Heart right ventricle (tissue), 16 donors: ENCODE measurements at places on chromosomes 11 and 22. TPM values are rescaled to one million over a fixed set of nuclear protein-coding genes. Genes with fewer than 3 reads are reported as not detected.
A peak's percentile ranks its signal among the peaks of the same experiment; 100 is the strongest.

The MYRF gene
- polyA plus RNA-seq = 0.16 TPM

The GPR83 gene
- polyA plus RNA-seq = 0.15 TPM

The HPX gene
- polyA plus RNA-seq = 0.73 TPM

The AIFM3 gene
- 0.29 TPM for polyA plus RNA-seq

The LGR4 gene
- polyA plus RNA-seq = 16.8 TPM

- peaks cover 18% of the 10 kb centered on the region for H3K4me1 ChIP-seq
- no peak overlapping the region for H3K27ac ChIP-seq
- DNase-seq = no peak
- no peaks in the 10 kb centered on the region for H3K27me3 ChIP-seq
- no peak overlapping the region for H3K4me3 ChIP-seq
- peaks cover 100% of the 10 kb centered on the region for H3K36me3 ChIP-seq
Measured at GRCh38 chr11:34454308-34455032, 15.7 kb downstream of the CAT start.

- H3K36me3 ChIP-seq = no peaks in the 10 kb centered on the region
- no peaks in the 10 kb centered on the region for H3K4me1 ChIP-seq
- no peak for DNase-seq
- H3K4me3 ChIP-seq = no peak overlapping the region
Measured at GRCh38 chr11:41018224-41018623, 441.2 kb downstream of the LRRC4C start.

DNA sequence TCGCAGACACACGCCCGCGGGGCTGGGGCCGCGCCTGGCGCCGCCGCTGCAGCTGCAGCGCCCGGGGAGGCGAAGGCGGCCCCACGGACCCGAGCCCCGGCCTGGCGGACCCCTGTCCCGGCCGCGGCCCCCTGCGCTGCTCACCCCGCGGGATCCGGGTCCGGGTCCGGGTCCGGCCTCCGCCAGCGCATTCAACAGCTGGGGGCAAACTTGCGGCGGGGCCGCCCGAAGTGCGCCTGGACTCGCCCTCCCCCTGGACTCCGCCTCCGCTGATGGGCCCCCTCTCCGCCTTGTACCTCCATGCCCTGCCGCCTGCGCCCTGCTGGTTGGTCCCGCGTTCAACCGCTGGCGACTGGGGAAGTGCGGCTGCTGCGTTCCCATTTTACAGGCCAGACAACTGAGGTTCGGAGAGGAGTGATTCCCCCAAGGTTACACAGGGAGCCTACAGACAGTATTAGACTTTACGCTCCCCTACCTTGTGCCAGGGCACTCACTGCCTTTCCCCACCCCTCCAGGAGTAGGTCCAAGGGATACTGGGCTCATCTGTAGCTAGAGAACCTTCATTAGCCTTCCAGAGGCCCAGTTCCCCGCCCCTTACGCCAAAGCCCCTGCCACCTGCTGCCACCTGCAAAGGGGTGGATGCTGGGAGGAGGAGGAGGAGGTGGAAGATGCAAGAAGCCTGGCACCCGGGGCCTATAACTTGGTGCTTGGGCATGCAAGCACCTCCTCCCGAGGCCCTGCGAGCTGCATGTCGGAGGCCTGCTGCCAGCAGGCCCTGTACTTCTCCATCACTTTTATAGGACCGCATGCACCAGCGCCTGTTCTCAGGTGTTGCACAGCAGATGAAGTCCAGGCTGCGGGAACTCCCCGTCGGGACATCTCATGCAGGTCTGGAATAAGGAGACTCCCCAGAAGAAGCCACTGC, 694 bp upstream of the ELFN2 start:
- peak overlapping the region; percentile 49 for H3K4me3 ChIP-seq
- no peak for DNase-seq
- no peak overlapping the region for H3K27ac ChIP-seq
- H3K36me3 ChIP-seq = no peaks in the 10 kb centered on the region
- H3K4me1 ChIP-seq = no peaks in the 10 kb centered on the region

GRCh38 chr22:22710719-22711531, 66.5 kb downstream of the GGTLC2 start:
- H3K27ac ChIP-seq = no peak overlapping the region
- H3K4me1 ChIP-seq = no peaks in the 10 kb centered on the region
- H3K4me3 ChIP-seq = no peak overlapping the region
- H3K36me3 ChIP-seq = no peaks in the 10 kb centered on the region

- no peaks in the 10 kb centered on the region for H3K4me1 ChIP-seq
- DNase-seq = no peak
- no peak overlapping the region for H3K27ac ChIP-seq
- H3K27me3 ChIP-seq = no peaks in the 10 kb centered on the region
Measured at GRCh38 chr22:32985899-32986765, 72.0 kb downstream of the SYN3 start.

GRCh38 chr11:99371257-99371656, 350.5 kb downstream of the CNTN5 start:
- no peak for DNase-seq
- no peak overlapping the region for H3K27ac ChIP-seq
- H3K36me3 ChIP-seq = no peaks in the 10 kb centered on the region
- H3K4me3 ChIP-seq = no peak overlapping the region

- H3K4me3 ChIP-seq = no peak overlapping the region
- no peaks in the 10 kb centered on the region for H3K27me3 ChIP-seq
- peaks cover 28% of the 10 kb centered on the region for H3K4me1 ChIP-seq
- no peak for DNase-seq
- no peak overlapping the region for H3K27ac ChIP-seq
Measured at GRCh38 chr11:15825976-15826650, 530.2 kb downstream of the SOX6 start.

DNA sequence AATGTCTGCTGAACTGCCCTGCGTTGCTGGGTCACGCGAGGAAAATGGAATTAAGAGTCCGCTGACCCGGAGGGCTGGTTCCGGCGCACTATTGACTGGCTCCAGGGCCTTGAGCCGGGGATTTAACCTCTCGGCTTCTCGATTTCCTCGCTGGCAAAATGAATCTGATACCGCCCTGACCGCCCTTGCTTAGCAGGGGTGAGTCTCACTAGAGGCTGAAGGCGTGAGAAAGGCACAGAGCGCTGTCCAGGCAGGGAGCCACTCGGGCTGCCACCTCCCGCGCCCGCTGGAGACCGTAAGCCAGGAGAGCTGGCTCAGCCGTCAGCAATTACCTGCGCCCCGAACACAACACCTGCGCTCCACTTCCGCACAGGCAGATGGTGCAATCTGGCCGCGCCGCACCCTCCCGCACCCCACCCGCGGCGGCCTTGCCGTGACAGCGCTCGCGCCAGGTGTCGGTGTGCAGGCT, 65.6 kb downstream of the BUD13 start:
- no peaks in the 10 kb centered on the region for H3K4me1 ChIP-seq
- H3K27ac ChIP-seq = no peak overlapping the region
- peak overlapping the region; percentile 3 for H3K4me3 ChIP-seq

GRCh38 chr11:121031167-121031566, 7.3 kb downstream of the TBCEL start:
- no peaks in the 10 kb centered on the region for H3K27me3 ChIP-seq
- H3K27ac ChIP-seq = no peak overlapping the region
- H3K4me1 ChIP-seq = no peaks in the 10 kb centered on the region
- no peak for DNase-seq

GRCh38 chr11:36702330-36703054, 104.5 kb upstream of the RAG2 start:
- no peaks in the 10 kb centered on the region for H3K36me3 ChIP-seq
- no peaks in the 10 kb centered on the region for H3K4me1 ChIP-seq
- peak; percentile 37 for DNase-seq
- H3K27ac ChIP-seq = no peak overlapping the region
- H3K27me3 ChIP-seq = no peaks in the 10 kb centered on the region

- no peaks in the 10 kb centered on the region for H3K27me3 ChIP-seq
- H3K4me1 ChIP-seq = no peaks in the 10 kb centered on the region
- no peak overlapping the region for H3K27ac ChIP-seq
- no peak overlapping the region for H3K4me3 ChIP-seq
- no peaks in the 10 kb centered on the region for H3K36me3 ChIP-seq
Measured at GRCh38 chr22:27063841-27064240, 406.5 kb downstream of the MIAT start.

- no peak overlapping the region for H3K4me3 ChIP-seq
- H3K27me3 ChIP-seq = no peaks in the 10 kb centered on the region
- H3K4me1 ChIP-seq = peaks cover 15% of the 10 kb centered on the region
- no peaks in the 10 kb centered on the region for H3K36me3 ChIP-seq
- no peak overlapping the region for H3K27ac ChIP-seq
Measured at GRCh38 chr11:35815556-35816315, 128.1 kb upstream of the LDLRAD3 start.

DNA sequence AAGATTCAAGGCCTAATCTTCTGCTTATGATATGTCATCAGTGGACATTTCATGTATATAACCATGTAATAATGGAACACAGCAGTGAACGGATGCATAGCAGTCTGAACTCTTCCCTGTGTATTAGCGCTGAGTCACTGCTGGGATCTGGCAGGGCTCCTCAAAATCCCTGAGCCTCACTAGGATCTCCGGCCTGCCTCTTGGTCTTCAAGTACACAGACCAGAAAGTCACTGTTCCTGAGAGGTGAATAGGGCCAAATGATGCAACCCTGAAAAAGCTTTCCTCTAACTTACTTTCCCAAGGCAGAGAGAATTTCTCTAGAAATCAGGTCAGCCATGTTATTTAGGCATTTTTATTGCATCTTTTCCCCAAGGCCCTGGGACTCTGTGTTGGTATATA, 35.0 kb downstream of the POU2AF1 start:
- no peaks in the 10 kb centered on the region for H3K36me3 ChIP-seq
- H3K4me1 ChIP-seq = no peaks in the 10 kb centered on the region
- H3K27ac ChIP-seq = no peak overlapping the region
- H3K4me3 ChIP-seq = no peak overlapping the region
- DNase-seq = no peak
